Ascending aorta (tissue), 2 donors: ENCODE measurements at places on chromosomes 2 and 18. TPM values are rescaled to one million over a fixed set of nuclear protein-coding genes. Genes with fewer than 3 reads are reported as not detected.

Gene FAM136A
- total RNA-seq: 2.0 TPM

Gene ITPRIPL1
- 14.5 TPM for total RNA-seq

Gene SKOR2
- total RNA-seq: not detected

Gene PUM2
- 22.4 TPM for total RNA-seq

Gene DSC2
- 4.4 TPM for total RNA-seq

Gene ABHD3
- 9.6 TPM for total RNA-seq

Gene SPC25
- total RNA-seq: not detected

Gene RESP18
- total RNA-seq: not detected

Gene NYAP2
- total RNA-seq: not detected

Gene UPP2
- total RNA-seq: not detected

Gene CIDEA
- total RNA-seq: not detected

Gene ADGRF3
- total RNA-seq: not detected

Gene C2orf72
- total RNA-seq: 20.5 TPM

Gene LIMS4
- total RNA-seq: 21.2 TPM

Gene SIX2
- 22.2 TPM for total RNA-seq

Gene PFN4
- not detected for total RNA-seq

Gene SH3YL1
- 3.0 TPM for total RNA-seq

Gene FBXO48
- total RNA-seq: 1.2 TPM

Gene ZNF804A
- not detected for total RNA-seq

Gene IAH1
- total RNA-seq: 86.0 TPM
